ENCODE measurements at places on chromosomes 12 and 14.

DNA sequence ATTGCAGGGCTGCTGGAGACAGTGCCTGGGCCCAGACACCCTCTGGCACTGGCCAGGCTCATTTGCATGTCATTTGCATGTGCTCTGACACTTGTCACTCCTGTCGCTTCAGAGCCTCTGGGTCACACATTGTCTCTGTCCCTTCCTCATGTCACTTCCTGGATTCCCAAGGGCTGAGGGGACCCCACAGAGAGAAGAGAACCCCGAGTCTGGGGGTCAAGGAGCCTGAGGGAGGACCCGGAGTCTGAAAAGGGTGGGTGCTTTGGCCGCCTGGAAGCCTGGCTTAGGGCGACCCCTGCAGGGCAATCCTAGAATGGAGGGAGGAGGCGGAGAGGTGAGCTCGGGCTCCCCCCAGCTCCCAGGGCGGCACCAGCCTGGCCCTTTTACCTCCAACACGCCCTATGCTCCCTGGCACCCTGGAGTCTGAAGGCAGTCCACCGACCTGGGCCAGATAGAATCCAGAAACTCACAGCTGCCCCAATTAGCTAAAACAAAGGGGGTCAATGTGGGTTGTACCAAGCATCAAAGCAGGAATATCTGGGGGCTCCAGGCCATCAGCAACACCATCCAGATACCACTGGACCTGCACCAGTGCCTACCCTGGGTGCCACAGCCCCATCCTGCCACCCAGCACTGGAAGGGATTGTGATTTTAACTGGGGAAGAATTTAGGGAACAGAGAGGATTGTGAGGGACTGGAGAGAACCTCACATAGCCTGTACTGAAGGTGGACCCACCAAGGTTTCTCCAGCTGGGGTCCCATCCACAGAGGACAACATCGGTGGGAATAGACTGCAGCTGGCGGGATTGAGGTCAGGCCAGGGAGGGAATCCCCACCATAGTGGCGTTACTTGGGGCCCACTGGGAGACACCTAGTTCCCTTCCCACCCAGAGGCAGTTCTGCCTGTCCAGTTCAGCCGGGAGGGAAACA lies 21.8 kb upstream of the KRT78 start:
- H3K4me1 ChIP-seq: peaks cover 44% of the 10 kb centered on the region
- DNase-seq: no peak
- H3K4me3 ChIP-seq: no peak overlapping the region
- no peaks in the 10 kb centered on the region for H3K36me3 ChIP-seq

GRCh38 chr12:32454075-32454474 lies 54.7 kb downstream of the FGD4 start:
- no peak for DNase-seq
- H3K4me3 ChIP-seq: no peak overlapping the region

DNA sequence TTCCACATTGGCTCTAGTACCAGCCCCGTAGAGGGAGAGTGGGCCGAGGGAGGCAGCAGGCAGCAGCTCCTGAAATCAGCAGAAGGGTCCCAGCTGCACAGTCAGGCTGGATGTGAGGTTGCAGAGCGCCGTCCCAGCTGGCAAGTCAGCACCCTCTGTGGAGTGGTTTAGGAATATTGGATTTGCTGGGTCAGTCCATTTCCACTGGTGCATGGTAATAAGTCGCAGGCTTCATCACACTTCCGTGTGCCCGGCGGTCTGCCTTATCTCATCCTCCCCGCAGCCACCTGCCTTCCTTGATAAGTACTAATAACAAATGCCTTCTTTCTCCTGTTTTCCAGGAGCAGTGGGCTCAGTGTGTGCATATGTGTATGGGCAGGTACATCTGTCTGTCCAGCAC lies 112.9 kb downstream of the TSPAN9 start:
- no peaks in the 10 kb centered on the region for H3K27me3 ChIP-seq
- no peak overlapping the region for H3K27ac ChIP-seq
- H3K4me1 ChIP-seq: peaks cover 7% of the 10 kb centered on the region
- H3K4me3 ChIP-seq: no peak overlapping the region
- no peak for DNase-seq

GRCh38 chr14:101480747-101481530 lies 80.4 kb upstream of the DIO3 start:
- no peak overlapping the region for H3K27ac ChIP-seq
- H3K4me1 ChIP-seq: peaks cover 30% of the 10 kb centered on the region
- H3K36me3 ChIP-seq: peaks cover 1% of the 10 kb centered on the region

DNA sequence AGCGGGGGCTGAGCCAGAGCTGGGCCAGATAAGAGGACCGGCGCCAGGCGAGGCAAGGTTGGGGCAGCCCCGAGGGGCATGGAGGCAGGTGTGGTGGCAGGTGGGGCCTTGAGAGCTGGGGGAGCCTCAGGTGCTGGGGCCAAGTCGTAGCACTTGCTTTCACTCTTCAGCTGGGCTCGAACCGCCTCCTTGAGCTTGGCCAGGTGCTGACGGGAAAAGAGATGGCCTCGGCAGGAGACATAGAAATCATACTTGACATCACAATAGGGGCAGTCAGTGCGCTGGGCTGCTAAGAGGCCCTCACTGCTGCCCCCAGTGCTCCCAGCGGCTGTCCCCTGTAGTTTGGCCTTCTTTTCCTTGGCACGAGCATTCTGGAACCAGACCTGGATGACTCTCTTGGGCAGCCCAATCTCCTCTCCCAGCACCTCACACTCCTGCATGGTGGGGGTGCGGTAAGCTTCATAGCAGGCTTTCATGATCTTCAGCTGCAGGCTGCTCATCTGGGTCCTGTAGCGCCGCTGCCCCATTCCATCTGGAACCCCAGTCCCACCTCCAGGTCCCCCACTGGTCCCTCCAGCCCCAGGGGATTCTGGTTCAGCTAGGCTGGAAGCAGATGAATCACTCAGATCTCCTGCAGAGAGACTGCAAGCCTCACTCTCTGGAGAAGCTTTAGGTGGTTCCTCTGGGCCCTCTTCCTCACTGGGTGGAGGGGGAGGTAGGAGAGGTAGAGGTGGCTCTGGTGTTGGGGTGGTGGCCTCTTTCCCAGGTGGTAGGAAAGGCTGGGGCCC lies 28.1 kb downstream of the ZFHX2 start:
- no peaks in the 10 kb centered on the region for H3K27me3 ChIP-seq
- DNase-seq: no peak
- no peaks in the 10 kb centered on the region for H3K4me1 ChIP-seq
- H3K27ac ChIP-seq: no peak overlapping the region
- peaks cover 9% of the 10 kb centered on the region for H3K36me3 ChIP-seq
- no peak overlapping the region for H3K4me3 ChIP-seq

DNA sequence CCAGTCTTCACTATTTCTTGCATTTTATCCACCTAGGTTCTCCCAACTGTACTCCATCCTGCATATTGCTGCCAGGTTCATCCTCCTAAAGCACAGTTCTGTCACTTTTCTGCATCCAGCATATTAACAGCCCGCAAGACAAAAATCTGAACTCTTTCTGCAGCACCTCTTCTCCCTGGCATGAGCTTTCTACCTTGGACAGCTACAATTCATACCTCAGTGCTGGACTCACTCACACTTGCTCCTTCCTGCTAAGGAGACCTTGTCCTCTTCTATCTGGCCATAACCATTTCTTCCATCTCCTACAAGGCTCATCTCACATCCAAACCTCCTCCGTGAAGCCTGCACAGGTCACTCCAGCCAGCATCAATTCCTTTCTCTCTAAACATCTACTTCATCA lies 170.1 kb upstream of the GRIP1 start:
- no peaks in the 10 kb centered on the region for H3K27me3 ChIP-seq
- no peak for DNase-seq
- H3K4me1 ChIP-seq: peaks cover 26% of the 10 kb centered on the region
- no peak overlapping the region for H3K27ac ChIP-seq
- H3K4me3 ChIP-seq: no peak overlapping the region
- H3K36me3 ChIP-seq: no peaks in the 10 kb centered on the region

DNA sequence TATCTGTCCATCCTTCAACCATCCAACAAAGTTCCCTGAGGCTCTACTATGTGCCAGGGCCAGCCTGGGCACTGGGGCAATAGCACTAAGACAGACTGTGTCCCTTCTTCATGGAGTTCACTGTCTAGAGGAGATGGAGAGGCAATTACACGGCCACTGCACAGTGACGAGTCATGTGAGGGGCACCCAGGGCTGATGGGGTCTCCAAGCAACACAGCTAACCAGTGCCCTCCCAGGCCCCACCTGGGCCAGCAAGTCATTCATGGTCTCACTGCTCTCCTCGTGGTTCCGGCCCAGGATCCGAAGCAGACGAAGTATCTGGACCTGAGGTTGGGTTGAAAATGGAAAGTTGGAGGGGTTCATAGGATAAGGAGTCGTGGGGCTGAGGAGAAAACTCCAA lies 2.7 kb downstream of the AP1G2 start:
- H3K4me1 ChIP-seq: peaks cover 32% of the 10 kb centered on the region
- no peak for DNase-seq
- peaks cover 19% of the 10 kb centered on the region for H3K36me3 ChIP-seq
- no peak overlapping the region for H3K27ac ChIP-seq
- no peak overlapping the region for H3K4me3 ChIP-seq
- H3K27me3 ChIP-seq: no peaks in the 10 kb centered on the region

Data from mesothelial cell of epicardium (in vitro differentiated cells).